Naive thymus-derived CD4-positive, alpha-beta T cell (primary cell): ENCODE measurements at places on chromosomes 1 and 21.

DNA sequence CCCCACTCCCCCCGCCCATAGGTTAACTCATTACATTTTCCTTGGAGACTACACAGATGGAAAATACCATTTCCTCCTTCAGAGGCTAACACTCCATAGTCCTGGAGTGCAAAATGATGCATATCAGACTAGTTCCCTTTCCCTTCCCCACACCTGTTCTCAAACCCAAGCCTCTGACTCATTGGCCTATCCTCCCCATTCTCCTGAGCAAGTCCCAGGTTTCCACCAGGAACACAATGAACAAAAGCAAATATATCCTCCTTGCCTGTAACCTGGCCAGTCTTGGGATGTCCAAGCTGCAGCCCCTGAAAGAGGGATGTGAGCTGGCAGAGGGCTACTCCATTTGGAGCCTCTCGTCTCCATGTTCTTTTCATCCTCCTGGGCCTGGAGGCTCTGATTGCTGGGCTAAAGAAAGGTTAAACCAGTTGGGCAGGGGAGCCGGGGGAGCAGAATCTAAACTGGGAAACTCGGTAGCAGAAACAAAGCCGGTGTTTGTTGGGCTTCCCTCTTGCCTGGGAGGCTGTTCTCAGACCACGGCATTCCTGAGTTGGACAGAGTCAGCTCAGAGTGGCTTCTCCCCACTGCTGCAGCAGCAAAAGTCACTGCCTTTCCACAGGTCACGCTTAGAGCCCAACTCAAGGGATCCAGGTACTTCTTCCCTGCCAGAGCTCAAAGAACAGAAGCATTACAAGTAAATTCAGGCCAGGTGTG, 13.9 kb downstream of the SSR2 start:
- DNase-seq, result no peak

GRCh38 chr21:27761623-27762022, 794.7 kb upstream of the ADAMTS5 start:
- no peak for DNase-seq

DNA sequence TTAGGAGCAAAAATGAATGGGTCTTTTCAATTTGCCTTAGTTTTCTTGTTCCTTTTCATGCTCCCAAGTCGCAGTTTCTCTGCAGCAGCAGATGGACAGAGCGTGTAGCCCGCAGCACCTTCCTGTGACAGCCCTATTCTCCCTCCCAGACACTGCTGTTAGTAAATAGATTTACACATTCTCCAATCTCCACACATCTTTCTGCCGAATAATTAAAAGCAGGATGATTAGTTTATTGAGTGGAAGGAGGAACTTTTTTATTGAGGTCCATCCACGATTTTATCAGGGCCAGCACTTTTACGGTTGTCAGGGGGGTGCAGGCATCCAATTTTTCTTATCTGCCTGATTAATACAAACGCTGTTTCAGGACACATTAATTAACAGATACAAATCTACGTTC, 98.2 kb upstream of the USH2A start:
- no peak for DNase-seq

GRCh38 chr1:48558366-48558765, 86.4 kb upstream of the SPATA6 start:
- no peak for DNase-seq

DNA sequence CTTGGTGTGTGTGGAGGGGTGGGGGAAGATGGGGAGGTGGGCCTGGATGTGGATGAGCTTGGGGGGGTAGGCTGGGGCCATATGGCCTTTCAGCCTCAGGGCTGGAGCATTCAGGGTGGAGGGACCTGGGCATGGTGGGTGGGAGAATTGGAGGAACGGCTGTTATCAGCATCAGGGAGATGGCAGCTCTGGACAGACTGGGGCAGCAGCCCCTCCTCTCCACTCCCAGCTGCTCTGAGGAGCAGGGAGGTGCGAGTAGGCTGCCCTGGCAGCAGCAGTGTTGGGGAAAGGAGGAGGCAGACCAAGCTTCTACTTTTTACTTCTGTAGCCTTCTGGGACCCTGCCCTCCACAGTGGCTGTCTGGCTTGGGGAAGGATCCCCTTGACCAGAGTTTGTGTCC, 10.2 kb downstream of the PPFIA4 start:
- DNase-seq, result no peak

DNA sequence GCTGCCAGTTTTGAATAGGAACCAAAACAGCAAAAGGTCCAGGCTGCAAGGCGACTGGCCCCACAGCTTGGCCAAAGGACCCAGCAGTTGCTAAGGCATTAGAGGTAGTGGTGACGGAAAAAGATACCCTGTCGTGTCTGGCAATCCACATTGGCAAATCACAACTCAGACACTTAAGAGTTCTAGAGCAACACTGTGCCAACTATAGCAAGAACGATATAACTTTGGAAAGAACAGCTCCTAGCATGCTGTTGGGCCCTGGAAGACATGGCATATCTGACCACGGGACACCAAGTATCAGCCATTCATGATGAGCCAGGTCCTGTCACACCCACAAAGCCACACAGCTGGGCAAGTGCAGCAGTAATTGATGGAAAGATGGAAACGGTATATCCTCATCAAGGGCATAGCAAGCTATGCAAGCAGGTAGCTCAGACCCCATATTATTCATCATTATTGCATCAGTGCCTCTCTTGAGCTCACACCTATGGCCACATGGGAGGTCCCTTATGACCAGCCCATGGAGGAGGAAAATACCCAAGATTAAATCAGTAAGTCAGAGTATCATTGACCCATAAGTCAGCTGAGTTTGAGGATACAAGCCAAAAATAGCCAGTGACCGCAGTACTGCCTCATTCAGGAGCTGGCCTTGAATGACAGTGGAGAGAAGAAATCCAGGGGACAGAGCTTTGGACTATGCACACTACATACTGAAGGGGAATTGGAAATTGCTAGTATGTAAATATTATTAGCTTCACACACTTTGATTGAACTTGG, 221.2 kb downstream of the SETD4 start:
- DNase-seq, result no peak

GRCh38 chr21:21238629-21239400, 240.6 kb downstream of the NCAM2 start:
- DNase-seq, result no peak

- DNase-seq, result no peak
These were observed 10.0 kb upstream of the CLDN19 start for GRCh38 chr1:42750041-42750440.
